ENCODE measurements at places on chromosomes 2 and 18. TPM values are rescaled to one million over a fixed set of nuclear protein-coding genes. Genes with fewer than 3 reads are reported as not detected.

The RBKS gene
- total RNA-seq: 0.80 TPM

The GPR155 gene
- 3.8 TPM for total RNA-seq

The SERPINB4 gene
- not detected for total RNA-seq

- DNase-seq: peak; percentile 26
- no peaks in the 10 kb centered on the region for H3K27me3 ChIP-seq
- no peak overlapping the region for H3K27ac ChIP-seq
- no peak overlapping the region for H3K4me3 ChIP-seq
- H3K4me1 ChIP-seq: no peaks in the 10 kb centered on the region
Observed at GRCh38 chr18:68733707-68734106, 18.8 kb upstream of the TMX3 start.

The LHCGR gene
- total RNA-seq: 0.44 TPM

DNA sequence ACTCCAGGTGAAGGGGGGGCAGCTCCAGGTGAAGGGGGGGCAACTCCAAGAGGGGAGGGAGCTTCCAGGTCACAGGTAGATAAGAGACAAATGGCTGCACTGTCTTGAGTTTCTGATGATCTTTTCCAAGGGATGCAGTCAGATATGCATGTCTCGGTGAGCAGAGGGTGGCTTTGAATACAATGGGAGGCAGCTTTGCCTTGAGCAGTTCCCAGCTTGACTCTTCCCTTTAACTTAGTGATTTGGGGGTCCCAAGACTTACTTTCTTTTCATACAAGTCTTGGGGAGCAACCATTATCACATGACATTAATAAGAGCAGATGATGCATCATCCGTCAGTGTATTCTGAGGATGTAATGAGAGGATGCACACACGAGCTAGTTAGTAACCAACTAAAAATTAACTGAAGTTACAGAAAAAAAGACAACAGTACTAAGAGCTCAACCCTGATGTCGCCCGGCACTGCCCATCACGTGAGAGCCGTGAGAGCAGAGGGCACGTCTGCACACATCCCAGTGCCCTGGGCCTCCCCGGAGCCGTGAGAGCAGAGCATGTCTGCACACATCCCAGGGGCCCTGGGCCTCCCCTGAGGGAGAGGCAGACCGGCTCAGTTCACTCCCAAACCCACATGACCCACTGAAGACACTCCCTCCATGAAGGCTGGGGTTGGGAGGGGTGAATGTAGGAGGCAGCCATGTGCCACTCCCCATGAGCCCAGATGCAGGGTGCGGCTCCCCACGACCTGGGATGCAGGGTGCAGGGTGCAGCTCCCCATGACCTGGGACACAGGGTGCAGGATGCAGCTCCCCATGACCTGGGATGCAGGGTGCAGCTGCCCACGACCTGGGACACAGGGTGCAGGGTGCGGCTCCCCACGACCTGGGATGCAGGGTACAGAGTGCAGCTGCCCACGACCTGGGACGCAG, 39.4 kb downstream of the PXDN start:
- no peak overlapping the region for H3K4me3 ChIP-seq
- H3K4me1 ChIP-seq: peaks cover 40% of the 10 kb centered on the region
- H3K27ac ChIP-seq: no peak overlapping the region
- no peaks in the 10 kb centered on the region for H3K27me3 ChIP-seq
- H3K36me3 ChIP-seq: peaks cover 5% of the 10 kb centered on the region

The CAPN14 gene
- 0.09 TPM for total RNA-seq

- no peak overlapping the region for H3K27ac ChIP-seq
- H3K4me1 ChIP-seq: peaks cover 18% of the 10 kb centered on the region
- no peak overlapping the region for H3K4me3 ChIP-seq
- no peaks in the 10 kb centered on the region for H3K36me3 ChIP-seq
- no peak for DNase-seq
- peaks cover 55% of the 10 kb centered on the region for H3K27me3 ChIP-seq
Observed at GRCh38 chr18:72542342-72542741, 1.8 kb downstream of the CBLN2 start.

Data from muscle of leg (tissue), 16 donors.